T-helper 17 cell (primary cell): ENCODE measurements at places on chromosomes 2 and 18.

GRCh38 chr18:9673296-9674251, 34.5 kb upstream of the RAB31 start:
- no peak for DNase-seq

DNA sequence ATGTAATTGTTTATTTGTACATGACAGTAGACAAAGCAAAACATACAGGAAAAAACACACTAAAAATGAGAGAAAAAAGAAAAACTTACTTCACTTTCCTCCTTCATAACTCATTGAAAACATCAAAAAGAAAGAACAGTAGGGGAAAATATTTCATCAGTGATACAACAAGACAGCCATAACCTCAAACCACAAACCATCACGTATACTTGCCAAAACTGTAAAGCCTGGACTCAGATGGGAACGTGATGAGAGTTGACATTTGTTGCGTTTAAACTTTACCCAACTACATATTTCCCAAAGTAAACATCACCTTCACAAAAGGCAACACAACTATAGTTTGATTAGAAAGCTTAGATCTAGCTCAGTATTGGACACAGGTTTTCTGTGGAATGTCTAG, 278.2 kb upstream of the COL3A1 start:
- DNase-seq, result no peak

DNA sequence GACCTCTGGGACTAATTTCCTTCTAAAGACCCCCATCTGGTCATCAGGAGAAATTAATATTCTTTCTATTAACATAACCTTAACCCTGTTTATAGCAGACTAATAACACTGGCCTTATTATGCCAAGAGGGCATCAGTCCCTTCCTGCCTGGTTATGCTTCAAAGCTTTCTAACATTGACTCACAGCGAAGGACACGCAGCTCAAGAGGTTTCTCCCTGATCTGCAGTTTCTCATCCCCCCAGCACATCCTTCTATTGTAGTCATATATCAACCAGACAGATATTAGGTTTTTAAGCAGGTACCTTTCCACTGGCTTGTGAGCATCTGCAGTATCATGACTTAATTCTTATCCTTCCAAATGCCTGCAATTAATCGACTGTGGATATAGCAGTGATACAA, 100.0 kb upstream of the CXCR4 start:
- DNase-seq, result no peak

- no peak for DNase-seq
These were observed 58.5 kb downstream of the SOS1 start for GRCh38 chr2:39062320-39062719.

- no peak for DNase-seq
These were observed 185.9 kb upstream of the NRP2 start for GRCh38 chr2:205496370-205496769.
